Osteoblast (primary cell): ENCODE measurements at places on chromosomes 4 and X. TPM values are rescaled to one million over a fixed set of nuclear protein-coding genes. Genes with fewer than 3 reads are reported as not detected.

DNA sequence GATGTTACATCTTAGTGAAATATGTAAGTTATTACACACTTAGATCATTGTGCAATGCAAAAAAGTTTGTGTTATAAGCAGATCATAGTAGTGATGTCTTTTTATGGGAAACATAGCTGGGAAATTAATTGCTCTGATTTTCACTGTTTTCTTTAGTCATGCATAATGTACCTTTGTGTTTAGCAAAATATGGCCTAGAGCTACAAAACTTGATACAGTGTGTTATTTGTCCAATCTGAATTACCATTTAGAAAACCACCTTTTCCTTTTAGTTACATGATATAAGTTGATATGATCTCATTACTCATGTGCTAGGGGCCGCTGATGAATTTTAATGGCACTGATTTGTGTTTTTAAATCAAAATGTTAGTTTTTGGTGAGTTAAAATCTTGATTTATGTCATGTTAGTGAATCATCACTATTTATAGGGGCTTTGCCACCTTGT lies 2.0 kb downstream of the BMPR1B start:
- no peak overlapping the region for H3K4me3 ChIP-seq
- peak; percentile 52 for DNase-seq
- peaks cover 6% of the 10 kb centered on the region for H3K4me1 ChIP-seq
- peaks cover 50% of the 10 kb centered on the region for H3K27me3 ChIP-seq
- H3K27ac ChIP-seq = no peak overlapping the region
- H3K36me3 ChIP-seq = no peaks in the 10 kb centered on the region

The CLGN gene
- under 0.01 and 0.72 TPM in 2 replicates for total RNA-seq

DNA sequence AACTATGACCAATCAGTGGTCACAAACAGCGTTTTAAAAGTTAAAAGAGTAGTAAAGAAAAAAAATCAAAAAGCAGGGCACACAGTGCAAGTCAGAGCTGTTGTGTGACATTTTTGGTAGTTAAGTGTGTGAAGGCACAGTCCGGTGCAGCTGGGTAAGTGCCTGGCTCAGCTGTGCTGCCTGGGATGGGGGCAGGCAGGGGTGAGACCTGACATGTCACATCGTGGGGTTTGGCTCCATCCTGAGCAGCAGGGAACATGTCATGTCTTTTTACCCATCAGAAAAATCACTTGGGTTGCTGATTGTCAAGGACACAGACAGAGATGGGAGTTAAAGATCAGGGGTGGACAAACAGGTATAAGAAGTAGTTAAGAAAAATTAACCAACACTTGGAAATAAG lies 125.1 kb downstream of the NSUN7 start:
- no peak overlapping the region for H3K4me3 ChIP-seq
- H3K27ac ChIP-seq = no peak overlapping the region
- H3K27me3 ChIP-seq = no peaks in the 10 kb centered on the region
- no peak for DNase-seq

The NDUFC1 gene
- 24.2 and 25.7 TPM in 2 replicates for total RNA-seq

The NEXMIF gene
- under 0.01 TPM in 1 of 2 replicates, not detected in the other for total RNA-seq

The ZAR1 gene
- total RNA-seq = not detected in 2 replicates

GRCh38 chr4:10015140-10015753 lies 6.0 kb downstream of the SLC2A9 start:
- DNase-seq = no peak
- H3K27ac ChIP-seq = no peak overlapping the region
- H3K27me3 ChIP-seq = peaks cover 5% of the 10 kb centered on the region
- H3K36me3 ChIP-seq = no peaks in the 10 kb centered on the region
- H3K4me3 ChIP-seq = no peak overlapping the region

- no peaks in the 10 kb centered on the region for H3K36me3 ChIP-seq
- no peak overlapping the region for H3K4me3 ChIP-seq
- H3K27ac ChIP-seq = no peak overlapping the region
- no peaks in the 10 kb centered on the region for H3K4me1 ChIP-seq
- peak; percentile 27 for DNase-seq
Measured at GRCh38 chrX:31658360-31658759, 586.5 kb upstream of the FTHL17 start.

GRCh38 chr4:184403384-184403781 lies 71.0 kb downstream of the IRF2 start:
- peaks cover 24% of the 10 kb centered on the region for H3K36me3 ChIP-seq
- peak overlapping the region; percentile 55 for H3K27ac ChIP-seq
- no peaks in the 10 kb centered on the region for H3K27me3 ChIP-seq
- peaks cover 45% of the 10 kb centered on the region for H3K4me1 ChIP-seq
- H3K4me3 ChIP-seq = no peak overlapping the region

- DNase-seq = no peak
- H3K27me3 ChIP-seq = no peaks in the 10 kb centered on the region
- H3K4me1 ChIP-seq = peaks cover 2% of the 10 kb centered on the region
- H3K36me3 ChIP-seq = no peaks in the 10 kb centered on the region
- no peak overlapping the region for H3K4me3 ChIP-seq
Measured at GRCh38 chr4:154985673-154986072, 204.6 kb downstream of the RBM46 start.

The SLC9B2 gene
- 23.5 and 23.6 TPM in 2 replicates for total RNA-seq

The MSANTD1 gene
- 0.59 and 0.72 TPM in 2 replicates for total RNA-seq

The SSX2B gene
- total RNA-seq = not detected in 2 replicates

The PGAM4 gene
- total RNA-seq = not detected in 2 replicates

DNA sequence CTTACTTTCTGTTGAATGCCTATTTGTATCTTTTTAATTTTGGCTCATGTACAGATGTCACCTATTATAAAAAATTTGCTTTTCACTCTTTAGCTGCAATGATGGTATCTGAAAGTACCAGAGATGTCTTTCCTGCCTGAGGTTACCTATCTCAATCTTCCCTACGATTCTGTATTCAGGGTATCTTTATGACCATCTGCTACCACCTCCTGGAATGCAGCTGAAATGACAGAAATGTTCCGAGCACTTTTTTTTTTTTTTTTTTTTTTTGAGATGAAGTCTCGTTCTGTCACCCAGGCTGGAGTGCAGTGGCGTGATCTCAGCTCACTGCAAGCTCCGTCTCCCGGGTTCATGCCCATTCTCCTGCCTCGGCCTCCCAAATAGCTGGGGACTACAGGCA lies 136.4 kb downstream of the REPS2 start:
- H3K4me3 ChIP-seq = no peak overlapping the region
- DNase-seq = no peak
- no peak overlapping the region for H3K27ac ChIP-seq
- no peaks in the 10 kb centered on the region for H3K36me3 ChIP-seq
- H3K27me3 ChIP-seq = peaks cover 17% of the 10 kb centered on the region

DNA sequence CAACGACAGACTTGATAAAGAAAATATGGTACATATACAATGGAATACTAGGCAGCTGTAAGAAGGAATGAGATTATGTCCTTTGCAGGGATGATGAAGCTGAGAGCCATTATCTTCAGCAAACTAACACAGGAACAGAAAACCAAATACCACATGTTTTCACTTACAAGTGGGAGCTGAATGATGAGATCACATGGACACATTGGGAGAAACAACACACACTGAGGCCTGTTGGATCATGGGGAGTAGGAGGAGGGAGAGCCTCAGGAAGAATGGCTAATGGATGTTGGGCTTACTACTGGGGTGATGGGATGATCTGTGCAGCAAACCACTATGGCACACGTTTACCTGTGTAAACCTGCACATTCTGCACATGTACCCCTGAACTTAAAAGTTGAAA lies 209.7 kb downstream of the SPRY1 start:
- H3K4me1 ChIP-seq = no peaks in the 10 kb centered on the region
- no peaks in the 10 kb centered on the region for H3K36me3 ChIP-seq
- H3K27me3 ChIP-seq = no peaks in the 10 kb centered on the region
- no peak for DNase-seq
- no peak overlapping the region for H3K27ac ChIP-seq

- H3K36me3 ChIP-seq = no peaks in the 10 kb centered on the region
- no peak for DNase-seq
- no peak overlapping the region for H3K27ac ChIP-seq
- H3K4me3 ChIP-seq = no peak overlapping the region
- H3K27me3 ChIP-seq = no peaks in the 10 kb centered on the region
- H3K4me1 ChIP-seq = peaks cover 18% of the 10 kb centered on the region
Measured at GRCh38 chr4:156556336-156556735, 415.3 kb downstream of the PDGFC start.

The RHOXF2B gene
- total RNA-seq = not detected in 2 replicates

- H3K4me1 ChIP-seq = peaks cover 4% of the 10 kb centered on the region
- no peak overlapping the region for H3K27ac ChIP-seq
- DNase-seq = no peak
- no peaks in the 10 kb centered on the region for H3K27me3 ChIP-seq
- H3K4me3 ChIP-seq = no peak overlapping the region
Measured at GRCh38 chr4:40193016-40193571, 3.7 kb upstream of the RHOH start.

The CPE gene
- total RNA-seq = 6.9 and 8.5 TPM in 2 replicates

- no peaks in the 10 kb centered on the region for H3K36me3 ChIP-seq
- H3K27ac ChIP-seq = peak overlapping the region; percentile 8
- peaks cover 44% of the 10 kb centered on the region for H3K4me1 ChIP-seq
Measured at GRCh38 chrX:53262189-53262917, 19.0 kb downstream of the IQSEC2 start.

GRCh38 chr4:97950836-97951235 lies 192.4 kb downstream of the STPG2 start:
- H3K27ac ChIP-seq = no peak overlapping the region
- no peak overlapping the region for H3K4me3 ChIP-seq
- no peaks in the 10 kb centered on the region for H3K27me3 ChIP-seq
- H3K4me1 ChIP-seq = no peaks in the 10 kb centered on the region
- H3K36me3 ChIP-seq = no peaks in the 10 kb centered on the region

DNA sequence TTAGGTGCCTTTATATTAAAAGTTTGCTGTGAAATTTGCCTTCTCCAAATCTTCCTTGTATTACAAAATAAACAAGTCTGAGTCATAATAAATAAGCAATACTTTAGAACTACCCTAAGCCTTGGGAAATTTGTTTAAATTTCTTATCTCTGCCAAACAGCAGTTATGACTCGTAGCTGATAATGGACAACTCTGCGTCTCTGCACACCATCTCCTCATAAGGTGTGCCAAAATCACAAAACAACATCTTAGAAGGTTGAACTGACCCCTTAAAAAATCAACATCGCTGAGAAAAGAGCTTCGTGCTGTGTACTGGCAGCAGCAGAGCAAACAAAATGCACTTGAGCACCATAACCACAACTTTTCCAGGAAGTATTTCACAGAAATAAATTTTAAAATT lies 22.0 kb downstream of the OR13H1 start:
- no peaks in the 10 kb centered on the region for H3K36me3 ChIP-seq
- no peaks in the 10 kb centered on the region for H3K4me1 ChIP-seq
- H3K4me3 ChIP-seq = no peak overlapping the region
